Mucosa of gallbladder (tissue), 1 donor: ENCODE measurements at places on chromosomes 1 and 21. TPM values are rescaled to one million over a fixed set of nuclear protein-coding genes. Genes with fewer than 3 reads are reported as not detected.

Gene NPR1
- total RNA-seq: 8.8 TPM

- no peak for DNase-seq
These were observed 156.9 kb downstream of the ASTN1 start for GRCh38 chr1:177007437-177008161.

DNA sequence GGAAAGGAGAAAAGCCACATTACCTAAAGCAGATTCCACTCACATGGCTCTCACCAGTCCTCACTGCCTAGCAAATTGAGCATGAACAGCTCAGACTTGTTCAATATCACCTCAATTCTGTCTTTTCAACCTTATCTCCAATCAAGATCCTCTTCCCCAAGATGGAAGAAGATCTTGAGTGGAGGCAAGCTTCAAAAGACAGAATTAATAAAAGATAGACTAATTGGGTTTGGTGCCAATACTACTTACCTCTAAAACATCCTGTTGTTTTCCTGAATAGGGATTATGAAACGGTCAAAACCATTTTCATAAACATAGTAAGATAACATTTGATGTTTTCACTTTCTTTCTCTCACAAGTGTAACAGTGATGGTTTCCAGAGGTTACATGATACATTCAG is 349.2 kb upstream of the PLD5 start:
- no peak for DNase-seq

Gene CAMK2N1
- 140 TPM for total RNA-seq

GRCh38 chr1:93815366-93816110 is 63.5 kb downstream of the DNTTIP2 start:
- DNase-seq: no peak

Gene NUDT4B
- 0.46 TPM for total RNA-seq

Gene MYBPH
- not detected for total RNA-seq

DNA sequence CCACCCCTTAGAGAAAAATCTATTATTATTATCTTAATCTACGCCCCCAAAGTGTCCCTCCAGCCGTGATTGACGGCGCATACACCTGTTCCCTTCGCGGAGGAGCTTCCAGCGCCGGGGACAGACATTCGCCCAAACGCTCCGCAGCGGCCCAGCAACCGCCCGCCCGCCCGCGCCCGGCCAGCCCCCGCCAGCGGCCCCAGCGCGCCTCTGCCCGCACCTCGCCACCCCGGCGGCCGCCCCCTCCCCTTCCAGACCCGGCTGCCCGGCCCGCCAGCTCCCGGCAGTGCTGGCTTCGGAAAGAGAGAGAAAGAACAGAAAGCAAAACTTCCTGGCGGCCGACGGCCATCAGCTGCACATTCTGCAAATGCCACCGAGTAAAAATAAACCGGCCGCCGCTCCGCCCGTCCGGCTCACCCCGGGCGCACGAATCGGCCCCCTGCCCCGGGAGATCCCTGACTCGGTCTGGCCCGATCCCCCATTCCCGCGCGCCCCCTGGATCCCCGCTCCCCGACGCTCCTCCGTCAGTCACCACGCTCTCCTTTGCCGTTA is 1.6 kb downstream of the CASZ1 start:
- DNase-seq: no peak

GRCh38 chr21:33088384-33088783 is 18.4 kb downstream of the OLIG1 start:
- DNase-seq: no peak

Gene THEMIS2
- total RNA-seq: 18.3 TPM

Gene RAB3B
- 38.3 TPM for total RNA-seq

- no peak for DNase-seq
These were observed 156.0 kb upstream of the VAMP3 start for GRCh38 chr1:7615138-7615537.

DNA sequence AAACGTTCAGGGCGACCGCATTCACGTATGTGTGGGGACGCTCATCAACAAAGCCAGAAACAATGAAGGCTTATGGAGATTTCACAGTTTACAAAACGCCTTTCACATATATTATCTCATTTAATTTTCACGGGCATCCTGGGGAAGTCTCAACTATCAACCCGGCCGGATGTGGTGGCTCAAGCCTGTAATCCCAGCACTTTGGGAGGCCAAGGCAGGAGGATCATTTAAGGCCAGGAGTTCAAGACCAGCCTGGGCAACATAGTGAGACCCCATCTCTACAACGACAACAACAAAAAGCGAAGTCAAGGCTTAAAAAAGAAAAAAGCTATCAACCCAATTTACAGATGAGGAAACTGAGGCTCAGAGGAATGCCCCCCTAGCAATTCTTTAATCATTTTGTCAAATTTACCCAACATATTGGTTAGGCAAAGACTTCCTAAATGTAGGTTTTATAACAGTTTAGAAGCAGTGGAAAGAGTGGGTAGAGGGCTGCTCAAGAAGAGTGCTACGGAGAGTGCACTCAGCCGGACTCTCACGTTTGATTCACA is 28.3 kb downstream of the SLC66A1 start:
- DNase-seq: no peak

DNA sequence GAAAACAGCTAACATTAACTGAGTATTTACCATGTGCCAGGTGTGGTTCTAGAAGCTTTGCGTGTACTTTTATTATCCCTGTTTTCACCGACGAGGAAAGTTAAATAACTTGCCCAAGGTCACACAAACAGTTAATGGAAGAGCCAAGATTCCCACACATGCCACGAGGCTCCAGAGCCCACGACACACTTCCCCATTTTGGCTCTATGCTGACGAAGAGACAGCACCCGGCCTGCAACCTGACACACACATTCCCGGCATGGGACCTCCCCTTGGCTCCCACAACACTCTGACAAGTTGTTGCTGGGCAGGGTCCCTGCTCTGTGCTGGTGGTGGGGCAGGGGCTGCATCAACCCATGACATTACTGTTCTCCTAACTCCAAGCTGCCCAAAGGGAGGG is 52.8 kb downstream of the RAP1GAP start:
- DNase-seq: no peak

DNA sequence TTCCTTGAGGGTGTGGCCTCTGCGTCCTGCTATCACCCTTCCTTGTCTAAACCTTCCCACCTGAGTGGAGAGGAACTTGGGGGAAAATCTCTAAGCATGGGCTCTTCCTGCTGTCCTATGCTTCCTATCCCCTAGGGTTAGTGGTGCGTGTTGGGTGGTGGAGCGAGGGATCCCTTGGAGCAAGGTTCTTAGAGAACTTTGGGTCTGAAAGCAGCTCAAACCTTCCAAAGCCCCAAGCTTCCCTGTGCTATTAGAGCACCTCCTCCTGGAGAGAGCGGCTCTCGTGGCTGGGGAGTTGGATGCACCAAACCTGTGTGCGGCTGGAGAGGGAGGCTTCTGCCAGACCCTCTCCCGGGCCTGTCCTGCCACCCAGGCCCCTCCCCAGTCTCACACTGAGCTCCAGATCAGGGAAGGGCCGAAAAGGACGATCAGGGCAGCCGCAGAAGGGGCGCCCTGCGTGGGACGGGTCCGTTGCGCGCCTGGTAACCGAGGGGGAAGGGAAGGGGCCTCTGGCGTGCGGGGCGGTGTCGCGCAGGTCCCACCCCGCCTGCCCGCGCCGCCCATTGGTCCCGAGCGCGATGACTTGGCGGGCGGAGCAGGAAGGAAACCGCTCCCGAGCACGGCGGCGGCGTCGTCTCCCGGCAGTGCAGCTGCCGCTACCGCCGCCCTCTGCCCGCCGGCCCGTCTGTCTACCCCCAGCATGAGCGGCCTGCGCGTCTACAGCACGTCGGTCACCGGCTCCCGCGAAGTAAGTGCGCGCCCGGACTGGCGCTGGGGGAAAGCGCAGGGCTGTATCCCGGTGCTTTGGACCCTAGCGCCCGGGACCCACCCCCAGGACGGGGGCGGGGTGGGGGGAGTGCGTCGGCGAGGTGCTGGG is at the start of gene SH3BGRL3:
Gene SH3BGRL3 (plus strand): TSS at position 631 of the 877 bp plus-strand sequence. CDS start 70 bp downstream, at position 701.
- peak; percentile 86 for DNase-seq

DNA sequence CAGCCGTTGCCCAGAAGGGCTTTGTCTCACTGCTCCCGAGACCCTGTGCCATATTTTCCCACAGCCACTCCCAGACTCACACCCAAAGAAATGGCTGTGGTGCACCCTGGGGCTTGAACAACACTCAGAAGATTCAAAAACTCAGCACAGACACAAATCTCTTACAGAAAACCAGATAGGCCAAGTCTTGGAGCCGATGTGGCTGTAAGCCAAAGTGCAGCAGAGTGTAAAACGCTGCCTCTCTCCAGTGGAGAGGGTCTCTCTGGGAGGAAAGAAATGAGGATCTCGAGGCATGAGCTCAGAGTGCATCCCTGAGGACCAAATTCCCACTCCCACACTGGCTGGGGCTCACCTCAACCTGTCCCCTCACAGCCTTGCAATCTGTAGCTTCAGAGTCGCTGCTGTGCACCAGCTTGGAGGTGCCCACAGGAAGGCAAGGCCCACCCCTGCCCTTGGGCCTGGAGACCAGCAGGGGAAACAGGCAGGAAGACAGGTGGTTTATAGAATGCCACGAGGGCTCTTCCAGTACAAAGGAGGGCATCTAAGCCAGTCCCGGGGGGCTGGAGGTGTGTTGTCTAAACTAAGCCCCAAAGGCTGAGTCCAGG is 171.3 kb upstream of the AJAP1 start:
- no peak for DNase-seq

DNA sequence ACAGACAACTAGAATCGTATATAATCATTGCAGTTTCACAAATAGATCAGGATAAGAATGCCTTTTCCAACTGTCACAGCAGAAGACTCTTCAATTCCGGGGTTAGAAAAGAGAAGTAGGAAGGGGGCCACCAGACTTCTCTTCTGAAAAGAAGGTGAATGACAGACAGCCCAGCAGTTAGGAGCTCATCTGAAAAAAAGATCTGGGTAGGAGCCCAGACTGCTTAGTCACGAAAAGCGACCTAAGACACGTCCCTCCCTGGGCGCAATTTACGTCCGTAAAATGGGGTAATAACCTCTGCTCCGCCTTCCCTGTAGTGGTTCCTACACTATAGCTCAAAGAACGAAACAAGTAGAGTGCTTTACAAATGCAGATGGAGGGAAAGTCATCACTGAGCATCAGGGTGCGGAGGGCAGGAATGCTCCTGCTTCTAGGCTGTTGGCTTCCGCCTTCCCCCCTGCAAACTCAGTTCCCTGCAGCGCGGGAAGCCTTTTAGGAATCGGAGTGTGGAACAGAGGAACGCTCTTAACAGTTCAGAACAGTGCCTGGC is 582 bp downstream of the ORC1 start:
- DNase-seq: peak; percentile 10

Gene TNFRSF4
- 2.6 TPM for total RNA-seq

DNA sequence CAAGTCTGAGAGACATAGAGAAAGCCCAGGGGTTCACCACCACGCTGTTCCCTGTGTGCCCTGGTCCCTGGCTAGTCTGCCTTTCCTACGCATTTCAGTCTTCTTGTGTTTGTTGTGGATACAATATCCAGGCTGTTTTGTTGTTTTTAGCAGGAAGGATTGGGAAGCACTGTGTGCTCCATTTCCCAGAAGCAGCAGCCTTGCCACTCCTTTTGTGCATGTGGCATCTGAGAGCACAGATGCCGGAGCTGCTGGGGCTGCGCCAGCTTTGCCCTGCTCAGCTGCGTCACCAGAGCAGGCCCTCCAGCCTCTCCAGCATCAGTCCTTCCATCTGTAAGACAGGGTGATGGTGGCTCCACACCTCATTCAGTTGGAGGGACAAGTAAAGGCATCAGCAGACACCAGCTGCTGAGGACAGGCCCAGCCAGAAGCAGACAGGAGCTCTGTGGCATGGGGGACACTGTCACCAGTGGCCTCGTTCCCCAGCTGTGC is 94.4 kb upstream of the COL6A1 start:
- DNase-seq: no peak

DNA sequence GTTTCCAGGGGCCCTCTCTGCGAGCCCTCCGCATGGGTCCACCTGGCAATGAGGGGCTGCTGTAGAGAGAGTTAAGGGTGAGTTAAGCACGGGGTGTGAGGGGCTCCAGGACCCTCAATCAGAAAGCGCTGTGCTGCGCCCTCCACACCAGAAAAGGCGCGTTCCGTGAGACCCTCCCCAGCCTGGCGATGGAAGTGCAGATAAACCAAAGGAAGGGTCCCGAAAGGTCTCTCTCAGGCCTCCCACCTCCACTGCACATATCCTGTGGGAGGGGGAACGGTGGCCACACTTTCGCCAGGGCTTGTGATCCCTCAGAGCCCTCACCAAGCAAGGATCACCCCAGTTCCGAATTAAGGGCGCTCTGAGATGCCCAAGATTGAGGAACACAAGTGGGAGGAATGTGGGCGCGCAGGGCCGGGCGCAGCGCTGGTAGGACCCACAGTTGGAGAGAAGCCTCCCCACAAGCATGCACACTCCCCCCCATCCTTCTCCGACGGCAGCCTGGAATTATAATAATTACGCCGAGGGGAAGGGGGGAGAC is 1.1 kb downstream of the WNT3A start:
- DNase-seq: no peak

DNA sequence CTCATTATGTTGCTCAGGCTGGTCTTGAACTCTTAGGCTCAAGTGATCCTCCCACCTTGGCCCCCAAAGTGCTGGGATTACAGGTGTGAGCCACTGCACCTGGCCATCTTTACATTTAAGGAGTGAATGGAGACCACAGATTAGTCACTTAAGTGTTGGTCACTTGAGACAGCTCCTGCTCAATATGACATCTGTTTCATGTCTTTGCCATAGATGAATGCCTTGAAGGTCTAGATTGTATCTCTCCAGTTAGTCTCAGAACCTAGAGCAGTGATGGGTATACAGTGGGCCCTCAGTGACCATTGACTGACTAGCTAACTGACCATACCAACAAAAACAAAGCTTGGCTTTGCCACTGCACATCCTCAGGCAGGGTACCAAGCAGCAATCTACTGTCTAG is 15.3 kb downstream of the BCL9 start:
- no peak for DNase-seq

GRCh38 chr1:210003501-210003900 is 65.5 kb downstream of the SYT14 start:
- no peak for DNase-seq

GRCh38 chr1:87108814-87109411 is 194.5 kb downstream of the HS2ST1 start:
- no peak for DNase-seq

GRCh38 chr1:193674292-193674944 is 488.0 kb upstream of the B3GALT2 start:
- DNase-seq: no peak

Gene ITGB2
- 84.5 TPM for total RNA-seq

Gene ABCA4
- 0.26 TPM for total RNA-seq

GRCh38 chr1:67843746-67844145 is 10.5 kb upstream of the GNG12 start:
- no peak for DNase-seq

Gene MTOR
- 38.2 TPM for total RNA-seq

Gene ST6GALNAC5
- total RNA-seq: 65.9 TPM

DNA sequence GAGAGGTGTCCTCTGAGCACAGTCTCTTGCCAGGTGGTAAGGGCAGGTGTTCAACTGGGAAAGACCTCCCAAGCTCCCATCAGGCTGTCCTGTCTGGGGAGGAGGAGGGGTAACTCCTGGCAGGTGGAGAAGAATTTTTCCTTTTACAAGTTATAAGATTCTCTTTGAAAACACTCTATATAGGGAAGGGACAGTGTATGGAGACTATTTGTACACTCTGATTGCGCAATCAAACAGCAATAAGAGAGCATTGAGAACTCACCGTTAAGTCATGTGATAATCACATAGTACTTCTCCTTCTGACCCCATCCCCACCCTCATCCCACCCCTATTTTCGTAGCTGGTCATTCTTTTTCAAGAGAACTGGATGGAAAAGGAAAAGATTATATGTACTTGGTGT is 179.3 kb upstream of the ZNF644 start:
- DNase-seq: no peak

GRCh38 chr1:9280015-9280860 is 12.5 kb upstream of the SPSB1 start:
- DNase-seq: no peak
